A172 (cell line): ENCODE measurements at places on chromosomes 16 and 17.

GRCh38 chr17:80104956-80105375 lies 3.6 kb downstream of the GAA start:
- DNase-seq: no peak

DNA sequence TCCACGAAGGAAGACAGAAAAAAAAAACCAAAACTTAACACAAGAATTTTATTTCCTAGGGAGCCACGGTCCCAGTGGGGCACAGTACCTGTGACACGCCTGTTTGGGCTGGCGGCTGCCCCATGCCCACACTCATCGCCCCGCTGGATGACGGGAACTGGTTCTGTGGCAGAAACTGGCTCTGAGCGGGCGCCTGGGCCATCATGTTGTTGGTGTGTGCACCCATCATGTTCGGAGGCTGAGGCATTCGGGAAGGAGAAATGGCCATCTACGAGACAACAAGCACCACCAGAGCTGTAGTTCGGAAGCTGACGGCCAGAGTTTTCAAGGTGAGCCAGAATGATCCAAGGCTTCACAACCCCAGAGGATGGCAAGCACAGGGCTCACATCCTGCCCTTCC lies 56.3 kb upstream of the TRAP1 start:
- DNase-seq: no peak

DNA sequence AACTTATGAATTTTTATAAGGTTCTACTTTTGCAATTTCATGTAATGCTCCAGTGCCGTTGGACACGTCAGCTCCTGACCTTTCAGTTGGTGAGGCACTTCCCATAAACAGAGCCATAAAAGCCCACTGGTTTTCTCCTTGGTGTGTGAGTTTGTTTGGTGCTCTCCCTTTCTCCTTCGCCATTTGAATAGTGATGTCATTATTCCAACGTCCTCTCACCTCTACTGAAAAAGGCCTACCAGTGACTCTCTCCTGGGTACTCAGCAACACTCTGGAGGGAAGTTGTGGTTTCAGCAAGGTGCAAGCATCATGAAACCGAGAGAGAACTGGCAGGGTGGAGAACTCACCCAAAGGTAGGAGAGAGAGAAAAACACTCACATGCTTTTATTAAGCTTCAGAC lies 29.6 kb upstream of the HNF1B start:
- DNase-seq: no peak

GRCh38 chr16:52308051-52308450 lies 238.9 kb downstream of the TOX3 start:
- DNase-seq: no peak

- DNase-seq: peak; percentile 96
Observed at GRCh38 chr16:66382171-66382965, 15.9 kb downstream of the CDH5 start.
